CD4-positive, alpha-beta T cell treated with Interferon gamma for 1 hour (primary cell): ENCODE measurements at places on chromosomes 7 and 10.

- DNase-seq = no peak
These were observed 84.3 kb upstream of the ATP6V0A4 start for GRCh38 chr7:138882249-138882648.

GRCh38 chr10:58674251-58674650 lies 161.6 kb downstream of the BICC1 start:
- no peak for DNase-seq

DNA sequence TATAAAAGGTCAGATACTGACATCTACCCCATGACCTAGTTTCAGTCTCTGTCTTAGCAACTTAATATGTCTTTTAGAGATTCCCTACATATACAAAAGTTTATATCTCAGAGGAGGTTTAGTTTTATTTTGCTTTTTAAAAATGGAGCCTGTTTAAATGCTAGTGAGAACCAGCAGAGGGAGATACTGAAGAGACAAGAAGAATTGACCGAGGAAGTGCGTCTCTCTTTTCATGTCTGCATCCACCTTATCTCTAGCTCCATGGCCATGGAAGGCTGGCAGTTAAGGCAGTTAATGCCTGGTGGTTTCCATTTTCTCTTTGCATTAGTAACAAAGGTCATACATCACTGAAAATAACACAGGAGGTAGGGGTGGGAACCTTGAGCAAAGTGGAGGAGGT lies 10.7 kb downstream of the SUV39H2 start:
- no peak for DNase-seq

DNA sequence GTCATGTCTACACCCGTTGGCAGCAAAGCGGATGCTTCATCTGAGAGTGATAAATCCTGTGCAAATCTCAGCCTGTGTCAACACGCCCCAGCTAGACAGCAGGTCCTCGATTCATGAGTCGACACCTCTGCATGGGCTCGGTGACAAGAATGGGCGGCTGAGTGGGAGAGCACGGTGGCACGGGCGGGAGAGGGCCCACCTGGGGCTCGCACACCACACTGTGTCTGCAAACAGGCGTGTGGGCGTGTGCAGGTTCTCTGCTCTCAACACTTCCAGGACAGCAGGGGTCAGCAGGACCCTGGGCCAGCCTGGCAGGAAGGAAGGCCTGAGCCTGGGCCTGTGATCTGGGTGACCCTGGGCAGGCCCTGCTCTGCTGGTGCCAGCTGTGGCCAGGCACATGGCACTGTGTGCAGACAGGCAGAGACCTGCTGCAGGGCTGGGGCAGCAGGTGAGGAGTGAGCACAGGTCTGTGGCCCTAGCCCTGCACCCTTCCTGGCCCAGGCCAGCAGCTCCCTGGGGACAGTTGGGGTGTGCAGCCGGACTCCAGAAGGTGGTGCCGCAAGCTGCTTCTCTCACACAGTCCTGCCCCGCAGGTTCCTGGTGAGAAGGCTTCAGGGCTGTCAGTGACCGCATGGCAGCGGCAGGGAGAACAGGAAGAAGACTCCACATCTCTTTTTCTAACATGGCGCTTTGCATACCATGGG lies 216.4 kb downstream of the ELFN1 start:
- DNase-seq = no peak

GRCh38 chr10:106506526-106507283 lies 657.8 kb downstream of the SORCS1 start:
- DNase-seq = no peak

- DNase-seq = no peak
These were observed 620 bp downstream of the ZRANB1 start for GRCh38 chr10:124942317-124943169.

DNA sequence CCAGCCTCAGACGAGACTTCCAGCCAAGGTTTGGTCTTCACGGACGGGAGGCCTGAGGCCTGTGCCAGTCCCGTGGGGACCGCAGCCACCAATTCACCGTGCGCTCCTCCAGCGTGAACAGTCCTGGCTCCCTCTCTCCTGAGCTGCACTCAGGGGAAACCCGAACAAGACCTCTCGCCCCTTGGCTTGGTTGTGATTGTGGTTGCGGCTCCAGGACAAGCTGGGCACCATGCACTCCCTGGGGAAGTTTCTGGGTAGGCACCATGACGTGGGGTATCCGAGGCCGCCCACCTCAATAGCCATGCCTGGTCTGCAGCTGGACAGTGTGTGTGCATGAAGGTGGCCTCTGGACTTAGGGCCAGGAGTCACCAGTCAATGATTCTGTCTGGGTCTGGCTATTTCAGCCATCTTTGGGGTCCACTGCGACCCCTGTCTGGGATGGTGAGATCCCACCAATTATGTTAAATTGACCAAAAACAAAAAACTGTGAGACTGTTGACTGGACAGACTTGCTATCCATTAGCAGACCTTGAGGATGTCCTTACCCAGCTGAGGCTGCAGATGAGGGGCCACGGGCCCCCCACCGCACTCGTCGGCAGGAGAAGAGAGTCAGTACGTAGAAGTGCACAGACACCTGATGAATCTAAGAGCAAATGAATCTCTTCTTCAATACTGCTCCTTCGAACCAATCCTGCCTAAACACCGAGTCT lies 33.5 kb upstream of the EN2 start:
- DNase-seq = no peak

DNA sequence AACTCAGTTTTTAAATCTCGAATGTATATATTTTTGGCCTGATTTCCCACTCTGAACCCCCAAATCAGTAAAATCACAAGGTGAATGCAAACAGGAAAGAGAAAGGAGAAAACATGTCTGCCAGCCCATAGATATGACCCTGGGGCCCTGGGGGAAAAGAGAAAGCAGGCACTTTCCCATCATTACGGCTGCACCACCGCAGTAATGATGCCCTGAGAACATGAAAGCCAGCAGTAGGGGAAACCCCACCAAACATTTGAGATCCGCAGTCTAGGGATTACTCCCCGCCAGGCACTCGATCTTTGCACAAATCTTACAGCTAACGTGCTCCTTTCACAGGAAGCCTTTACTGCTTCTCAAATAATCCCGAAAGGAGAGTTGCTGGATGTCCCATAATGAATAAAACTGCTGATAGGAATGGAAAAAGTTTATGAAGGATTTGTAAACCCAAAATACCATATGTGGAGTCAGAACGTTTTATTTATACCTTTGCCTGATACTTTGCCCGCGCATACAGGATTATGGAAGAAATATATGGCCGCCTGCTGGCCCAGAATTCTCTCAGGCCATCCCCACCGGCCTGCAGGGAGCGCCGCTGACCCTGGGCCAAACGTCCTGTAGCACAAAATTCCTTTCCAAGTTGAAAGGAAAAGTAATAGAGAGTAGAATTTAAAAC lies 180.0 kb upstream of the INHBA start:
- DNase-seq = peak; percentile 17

GRCh38 chr7:27895551-27895950 lies 155.6 kb downstream of the TAX1BP1 start:
- DNase-seq = no peak
